M059J (cell line): ENCODE measurements at places on chromosomes 16 and 17. TPM values are rescaled to one million over a fixed set of nuclear protein-coding genes. Genes with fewer than 3 reads are reported as not detected.
A peak's percentile ranks its signal among the peaks of the same experiment; 100 is the strongest.

DNA sequence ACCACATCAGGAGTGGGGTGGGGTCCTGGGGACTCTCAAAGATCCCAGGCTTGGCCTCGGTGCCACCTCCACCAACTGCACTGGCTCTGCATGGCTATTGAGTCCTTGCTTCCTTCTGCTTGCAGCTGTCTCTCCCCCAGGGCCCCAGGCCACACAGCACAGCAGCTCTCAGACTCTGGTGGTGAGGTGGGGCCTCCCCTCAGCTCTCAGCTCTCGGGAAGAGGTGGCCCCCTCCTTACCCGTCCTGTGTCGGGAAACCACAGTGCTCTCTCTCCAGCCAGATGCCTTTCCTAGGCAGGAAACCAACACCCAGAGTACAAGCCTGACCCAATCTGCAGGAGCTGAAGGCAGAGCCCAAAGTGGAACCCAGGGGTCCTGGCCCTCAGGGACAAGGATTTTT lies 18.5 kb downstream of the SRCIN1 start:
- DNase-seq, result no peak

GRCh38 chr17:79747508-79748294 lies 17.0 kb downstream of the ENPP7 start:
- no peak for DNase-seq

GRCh38 chr17:56471696-56472095 lies 121.8 kb upstream of the NOG start:
- DNase-seq, result no peak

DNA sequence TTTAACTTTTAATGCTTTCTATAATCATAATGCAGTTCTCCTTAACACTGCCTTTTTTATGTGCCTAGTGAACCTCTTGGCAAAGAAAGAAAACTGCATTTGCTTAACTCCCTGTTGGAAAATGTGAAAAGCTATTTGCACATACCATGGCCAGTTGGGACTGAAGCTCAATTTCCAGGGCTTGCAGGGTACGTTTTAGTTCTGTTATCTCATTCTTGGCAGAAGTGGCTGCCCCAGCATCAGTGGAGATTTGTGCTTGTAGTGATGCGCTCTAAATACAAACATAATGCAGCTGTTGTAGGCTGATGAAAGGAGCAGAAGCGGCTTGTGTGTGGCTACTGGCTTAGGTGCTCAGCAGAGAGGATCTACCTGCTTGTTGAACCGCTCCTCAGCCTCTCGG lies 3.7 kb downstream of the KRT24 start:
- no peak for DNase-seq

DNA sequence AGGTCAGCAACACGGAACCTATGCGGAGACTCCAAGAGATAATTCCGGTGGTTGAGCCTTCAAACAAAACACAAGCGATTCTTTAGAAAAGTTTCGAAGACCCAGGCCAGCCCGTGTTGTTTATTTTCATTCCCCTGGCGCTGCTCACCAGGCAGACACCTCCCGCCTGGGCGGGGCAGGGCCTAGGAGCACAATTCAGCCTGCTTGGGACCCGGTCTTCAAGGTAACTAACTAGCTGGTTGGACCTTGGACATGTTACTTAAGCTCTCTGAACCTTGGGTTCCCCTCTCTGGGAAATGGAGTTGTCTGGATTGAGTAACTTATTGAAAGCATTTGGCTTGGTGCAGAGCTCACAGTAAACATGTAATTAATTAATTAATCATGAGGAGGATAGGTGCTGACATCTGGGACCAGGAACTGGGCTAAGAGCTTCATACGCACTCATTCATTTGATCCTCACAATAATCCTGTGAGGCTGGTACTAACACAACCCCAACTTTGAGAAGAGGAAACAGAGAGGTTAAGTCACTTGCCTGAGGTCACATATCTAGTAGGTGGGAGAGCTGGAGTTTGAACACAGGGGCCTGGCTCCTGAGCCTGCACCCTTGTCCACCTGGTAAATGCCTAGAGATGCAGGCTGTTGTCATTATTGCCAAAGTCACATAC lies 125.3 kb upstream of the SMURF2 start:
- no peak for DNase-seq

TBC1D24 gene
- 14.8 and 19.2 TPM in 2 replicates for total RNA-seq

DNA sequence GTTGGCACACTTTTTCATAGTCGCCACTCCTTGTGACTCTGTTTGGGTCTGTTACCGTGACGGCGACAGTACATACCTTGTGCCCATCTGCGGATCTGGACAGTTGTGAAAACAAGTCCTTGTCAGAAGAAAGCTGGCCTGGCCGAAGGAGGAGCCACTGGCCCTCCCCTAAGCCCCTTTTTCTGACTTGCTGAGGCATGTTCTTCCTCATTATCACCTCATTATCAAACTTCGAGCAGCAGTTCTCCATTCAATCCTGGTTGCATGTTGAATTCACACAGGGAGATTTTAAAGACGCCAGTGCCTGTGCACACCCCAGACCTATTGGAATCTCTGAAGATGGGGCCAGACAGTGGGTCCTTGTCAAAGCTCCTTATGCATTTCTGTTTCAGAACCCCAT lies 61.1 kb downstream of the CYLD start:
- DNase-seq, result no peak

GP2 gene
- not detected in 2 replicates for total RNA-seq

KRTAP9-2 gene
- not detected in 2 replicates for total RNA-seq

CCL7 gene
- 0.17 TPM in 1 of 2 replicates, not detected in the other for total RNA-seq

MT1X gene
- 200 and 232 TPM in 2 replicates for total RNA-seq

CYTH1 gene
- 5.9 and 13.8 TPM in 2 replicates for total RNA-seq

CES1 gene
- total RNA-seq, result 2.2 and 2.4 TPM in 2 replicates

MT1M gene
- 0.22 and 1.4 TPM in 2 replicates for total RNA-seq

GRCh38 chr16:87305505-87306391 lies 11.4 kb downstream of the C16orf95 start:
- DNase-seq, result no peak

MAP3K14 gene
- total RNA-seq, result 5.3 and 10.1 TPM in 2 replicates

- no peak for DNase-seq
These were observed 2.1 kb upstream of the CUEDC1 start for GRCh38 chr17:57957120-57957850.

DNA sequence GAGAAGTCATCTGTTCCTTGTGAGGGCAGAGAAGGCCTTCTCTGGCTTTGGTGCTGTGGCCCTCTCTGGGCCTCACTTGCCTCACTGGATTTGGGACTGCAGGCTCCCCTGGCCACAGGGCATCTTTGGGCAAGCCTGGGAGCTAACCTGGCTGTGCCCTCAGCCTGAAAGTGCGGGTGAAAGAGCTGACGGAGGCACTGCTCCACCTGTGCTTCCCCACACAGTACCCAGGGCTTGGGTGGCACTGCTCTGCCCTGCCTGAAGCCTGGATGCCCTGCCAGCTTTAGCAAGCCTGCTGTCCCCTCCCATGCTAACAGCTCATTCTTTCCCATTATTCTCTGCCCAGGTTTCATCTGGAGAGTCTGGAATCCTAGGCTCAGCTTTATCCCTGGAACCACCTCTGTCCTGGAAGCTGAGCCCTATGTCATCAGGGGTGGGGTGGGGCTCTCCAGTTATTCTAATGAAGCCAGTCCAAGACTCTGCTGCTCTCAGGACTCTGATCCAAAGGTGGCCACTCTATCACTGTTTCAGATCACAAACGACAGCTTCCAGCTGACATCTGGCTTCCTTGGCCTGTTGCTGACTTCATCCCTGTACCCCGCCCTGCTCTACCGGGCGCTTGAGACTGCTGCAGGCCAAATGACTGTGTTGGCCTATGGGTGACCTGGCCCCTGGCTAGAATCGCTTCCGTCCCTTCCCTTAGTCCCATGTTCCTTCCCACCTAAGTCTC lies 29.3 kb downstream of the HIC1 start:
- peak; percentile 89 for DNase-seq

GRCh38 chr17:83085103-83085502 lies 5.7 kb downstream of the METRNL start:
- DNase-seq, result no peak

DNA sequence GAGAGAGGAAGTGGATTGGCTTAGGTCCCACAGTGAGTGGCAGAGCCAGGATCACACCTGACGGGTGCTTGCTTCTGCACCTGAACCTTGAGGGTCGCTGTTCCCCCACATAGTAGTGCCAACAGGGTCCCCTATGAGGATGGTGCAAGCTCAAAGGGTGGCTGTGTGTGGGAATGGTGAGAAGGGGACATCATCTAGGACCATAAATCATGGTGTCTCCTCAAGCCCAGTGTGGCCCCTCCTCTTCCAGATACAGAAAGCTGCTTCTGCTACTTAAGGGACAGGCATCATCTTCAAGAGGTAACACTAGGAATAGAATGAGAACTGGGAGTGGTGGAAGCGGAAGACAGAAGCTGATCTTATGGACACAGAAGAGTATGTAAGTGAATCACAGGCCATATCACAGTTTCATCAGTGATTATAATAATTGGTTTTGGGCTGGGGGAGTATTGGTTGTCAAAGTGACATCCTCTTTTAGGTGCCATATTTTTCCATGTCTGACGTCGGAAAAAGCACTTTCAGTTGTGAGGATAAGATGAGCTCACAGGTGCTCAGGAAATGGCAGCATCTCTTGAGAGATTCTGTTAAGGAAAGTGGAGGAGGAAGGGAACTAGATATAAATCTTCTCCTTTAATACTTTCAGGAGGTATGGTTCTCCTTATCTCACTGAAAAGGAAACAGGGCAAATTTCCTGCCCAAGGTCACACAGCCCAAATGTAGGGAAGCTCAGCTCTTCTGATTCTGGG lies 83.2 kb upstream of the HNF1B start:
- no peak for DNase-seq

DNA sequence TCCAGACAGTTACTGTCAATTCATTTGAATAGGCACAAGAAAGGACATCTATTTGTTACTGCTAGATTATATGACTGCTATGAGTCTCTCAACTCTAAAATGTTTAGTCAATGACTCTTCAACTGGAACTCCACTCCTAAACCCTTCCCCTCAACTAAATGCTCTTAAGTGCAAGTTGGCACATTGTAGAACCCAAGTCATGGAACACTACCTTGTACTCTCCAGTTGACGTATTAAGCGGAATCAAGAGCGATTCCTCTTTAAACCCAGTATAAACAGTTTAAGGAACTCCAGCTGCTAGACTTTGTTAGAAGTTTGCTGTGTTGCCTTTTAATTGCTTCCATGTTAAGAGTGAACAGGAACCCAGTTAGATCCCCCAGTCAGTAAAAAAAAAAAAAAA lies 44.6 kb downstream of the STH start:
- DNase-seq, result no peak

GRCh38 chr17:71446645-71447437 lies 674.0 kb upstream of the SOX9 start:
- DNase-seq, result no peak

RND2 gene
- 0.20 and 0.22 TPM in 2 replicates for total RNA-seq
